G401 (cell line): ENCODE measurements at places on chromosomes 1 and 21.

- DNase-seq, result no peak
Observed at GRCh38 chr21:46567348-46567747, 37.5 kb downstream of the S100B start.

- DNase-seq, result no peak
Observed at GRCh38 chr21:27379354-27379753, 412.5 kb upstream of the ADAMTS5 start.

GRCh38 chr1:96707023-96707422, 14.6 kb upstream of the PTBP2 start:
- DNase-seq, result no peak

DNA sequence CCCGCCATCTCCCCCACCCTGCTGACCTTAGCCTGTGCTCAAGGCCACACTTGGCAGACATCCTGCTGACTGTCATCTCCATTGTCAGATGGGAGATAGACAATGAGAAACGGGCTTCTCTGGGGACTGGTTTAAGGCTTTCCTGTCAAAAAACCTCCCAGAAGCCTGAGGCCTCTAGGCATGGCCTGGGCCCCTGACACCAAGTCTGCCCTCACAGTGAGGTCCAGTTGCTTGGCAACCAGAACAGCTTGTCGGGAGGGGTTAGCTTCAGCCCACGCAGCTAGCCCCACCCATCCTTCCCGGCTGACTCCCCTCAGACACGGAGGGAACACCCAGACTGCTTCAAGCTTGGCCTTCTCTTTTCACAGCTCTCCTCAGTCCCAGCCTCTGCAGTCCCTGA, 11.0 kb downstream of the PLEKHA6 start:
- no peak for DNase-seq
